ENCODE measurements at places on chromosomes 7 and 10.

DNA sequence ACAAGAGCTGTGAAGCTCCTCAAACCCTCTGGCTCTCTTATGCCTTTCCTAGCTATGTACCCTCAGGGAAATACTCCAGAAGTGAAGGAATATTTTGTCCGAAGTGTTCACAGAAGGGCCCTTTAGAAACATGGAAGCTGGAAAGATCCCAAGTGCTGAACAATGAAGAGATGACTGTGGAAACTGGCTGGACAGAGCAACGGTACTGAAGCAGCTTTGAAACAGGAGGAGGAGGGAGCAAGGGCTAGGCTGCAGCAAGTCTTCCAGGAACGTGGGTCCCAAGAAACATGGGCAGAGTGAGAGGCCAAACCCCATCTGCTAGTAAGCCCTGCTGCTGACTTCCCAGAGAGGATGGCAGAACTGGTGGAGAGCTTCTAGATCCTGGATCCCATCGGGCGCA is 3.0 kb upstream of the PSAP start:
- no peak for DNase-seq

- DNase-seq, result no peak
These were observed 35.5 kb downstream of the SVOPL start for GRCh38 chr7:138665669-138666140.

DNA sequence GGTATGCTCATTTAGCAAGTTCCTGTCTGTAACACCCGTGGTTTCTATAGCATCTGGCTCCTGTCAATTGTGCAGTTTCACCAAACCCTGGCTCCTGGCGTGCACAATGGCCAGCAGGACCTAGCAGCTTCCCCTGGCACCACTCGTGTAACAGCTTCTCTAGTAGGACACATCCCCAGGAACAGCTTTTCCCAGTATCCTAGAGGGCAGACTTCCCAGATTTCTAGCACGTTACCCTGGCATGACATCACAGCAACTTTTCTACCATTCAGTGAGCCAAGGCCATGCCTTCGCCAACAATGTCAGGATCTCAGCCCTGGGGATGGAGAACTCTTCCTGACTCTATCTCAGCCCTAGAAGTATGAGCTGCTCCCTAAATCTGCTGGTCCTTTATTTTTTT is 6.5 kb downstream of the YME1L1 start:
- DNase-seq, result no peak

DNA sequence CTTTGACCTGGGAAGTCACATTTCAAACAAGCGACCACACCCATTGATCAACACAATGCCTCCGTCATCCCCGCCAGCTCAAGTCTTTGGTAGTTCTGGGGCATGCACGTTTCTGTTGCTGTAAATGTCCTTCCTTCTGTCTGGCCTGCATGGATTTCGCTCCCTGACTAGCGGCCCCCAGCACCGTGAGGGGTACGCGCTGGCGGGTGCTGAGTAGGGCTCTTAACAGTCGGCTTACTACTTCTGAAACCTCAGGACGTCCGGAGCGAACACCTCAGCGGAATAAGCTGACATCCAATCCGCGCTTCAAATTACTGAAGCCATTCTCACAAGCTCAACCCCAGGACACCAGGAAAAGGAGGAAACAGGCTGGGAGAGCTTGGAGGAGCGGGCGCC is 505 bp downstream of the NUDCD3 start:
- DNase-seq, result peak; percentile 56

- DNase-seq, result no peak
These were observed 116.8 kb upstream of the WNT16 start for GRCh38 chr7:121212036-121212435.

- no peak for DNase-seq
These were observed 10.3 kb downstream of the SEC31B start for GRCh38 chr10:100509241-100509840.

- DNase-seq, result no peak
These were observed 8.0 kb downstream of the LRRN3 start for GRCh38 chr7:111098926-111099250.

DNA sequence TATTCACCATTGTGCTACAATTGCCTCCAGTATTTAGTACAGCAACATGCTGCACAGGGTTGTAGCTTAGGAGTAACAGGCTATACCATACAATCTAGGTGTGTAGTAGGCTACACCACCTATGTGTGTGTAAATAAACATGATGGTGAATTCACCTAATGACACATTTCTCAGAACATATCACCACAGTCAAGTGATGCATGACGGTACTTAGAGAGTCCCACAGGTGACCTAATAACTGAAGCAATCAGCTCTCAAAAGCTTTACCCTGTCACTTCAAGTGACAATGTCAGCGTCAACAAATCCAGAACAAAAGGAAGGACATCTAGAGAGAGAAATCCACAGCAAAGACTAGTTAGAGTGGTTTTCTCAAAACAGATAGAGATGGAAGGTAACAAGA is 38.8 kb downstream of the CCNJ start:
- DNase-seq, result no peak

- DNase-seq, result no peak
These were observed 80.9 kb downstream of the FRMPD2 start for GRCh38 chr10:48193556-48193955.

- DNase-seq, result no peak
These were observed 36.6 kb downstream of the TCF7L2 start for GRCh38 chr10:112986544-112987190.

- no peak for DNase-seq
These were observed 65.2 kb upstream of the TM9SF3 start for GRCh38 chr10:96651998-96652431.

DNA sequence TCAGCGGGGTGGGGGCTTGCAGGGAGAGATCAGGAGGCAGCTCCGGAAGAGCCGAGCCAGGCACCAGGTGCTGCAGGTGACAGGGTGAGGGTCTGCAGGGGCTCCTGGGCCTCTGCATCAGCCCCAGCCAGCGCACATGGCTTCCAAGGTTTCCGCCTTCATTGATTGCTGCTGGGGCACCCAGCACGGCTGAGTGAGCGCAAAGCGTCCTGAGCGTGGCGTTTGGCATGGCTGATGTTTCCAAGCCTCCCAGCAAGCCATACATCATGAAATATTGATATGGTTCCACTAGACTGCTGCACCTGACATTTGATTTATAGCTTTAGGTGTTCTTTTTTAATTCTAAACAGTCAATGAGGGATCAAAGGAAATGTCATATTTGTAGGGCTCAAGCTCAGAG is 259.0 kb downstream of the WDR37 start:
- no peak for DNase-seq

DNA sequence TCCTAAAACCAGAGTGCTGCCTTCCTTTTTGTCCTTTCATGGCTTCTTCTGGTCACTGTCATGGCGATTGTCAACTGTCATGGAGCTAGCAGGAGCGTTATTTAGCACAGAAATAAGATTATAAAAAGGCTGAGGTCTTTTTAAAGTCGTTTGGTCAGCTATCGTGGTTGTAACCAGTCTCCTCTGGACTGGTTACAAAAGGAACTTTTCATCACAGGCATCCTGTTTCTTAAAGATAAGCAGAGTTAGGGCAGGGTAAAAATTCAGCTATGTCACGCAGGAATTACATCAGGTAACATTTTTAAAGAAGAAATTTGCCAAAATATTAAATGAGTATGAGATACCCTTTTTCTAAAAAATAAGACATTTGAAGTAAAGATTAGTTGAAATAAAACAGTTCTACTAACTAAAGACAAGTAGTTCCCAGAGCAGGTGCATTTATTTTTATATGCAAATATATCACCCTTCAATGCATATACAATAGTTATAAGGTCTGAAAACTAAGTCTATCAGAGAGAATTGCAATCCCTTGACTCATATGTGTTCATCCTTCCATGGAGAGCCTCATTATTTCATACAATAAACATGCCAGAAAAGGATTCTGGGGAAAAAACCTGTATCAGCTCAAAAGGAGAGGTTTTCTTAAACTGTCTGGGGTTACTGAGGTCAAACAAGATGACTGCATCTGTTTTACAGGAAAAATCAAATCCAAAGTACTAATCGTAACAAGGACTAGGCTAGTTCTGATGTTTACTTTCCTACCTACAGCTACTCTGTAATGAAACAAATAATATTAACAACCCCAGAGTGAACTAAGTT is 20.9 kb downstream of the FAM24A start:
- no peak for DNase-seq

GRCh38 chr10:62443866-62444265 is 69.7 kb downstream of the ZNF365 start:
- no peak for DNase-seq

DNA sequence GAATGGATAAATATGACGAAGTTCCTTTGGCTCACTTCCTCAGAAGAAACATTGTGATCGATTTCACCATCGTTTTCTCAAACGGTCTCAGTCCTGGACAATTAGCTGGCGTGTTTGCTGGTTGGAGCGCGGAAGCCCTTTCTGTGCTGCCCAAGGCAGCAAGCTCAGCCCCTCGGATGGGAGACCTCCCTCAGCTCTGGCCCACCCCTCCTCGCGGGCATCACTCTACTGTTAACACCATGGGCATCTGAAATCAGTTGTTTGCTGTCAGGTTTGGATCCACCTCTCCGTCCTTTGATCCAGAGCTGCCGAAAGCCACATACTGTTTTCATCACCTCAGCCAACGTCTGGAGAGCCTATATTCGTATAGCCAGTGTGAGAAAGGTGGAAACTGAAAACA is 68.2 kb downstream of the C10orf143 start:
- DNase-seq, result no peak

GRCh38 chr10:112057072-112057471 is 126.5 kb downstream of the GPAM start:
- DNase-seq, result no peak

DNA sequence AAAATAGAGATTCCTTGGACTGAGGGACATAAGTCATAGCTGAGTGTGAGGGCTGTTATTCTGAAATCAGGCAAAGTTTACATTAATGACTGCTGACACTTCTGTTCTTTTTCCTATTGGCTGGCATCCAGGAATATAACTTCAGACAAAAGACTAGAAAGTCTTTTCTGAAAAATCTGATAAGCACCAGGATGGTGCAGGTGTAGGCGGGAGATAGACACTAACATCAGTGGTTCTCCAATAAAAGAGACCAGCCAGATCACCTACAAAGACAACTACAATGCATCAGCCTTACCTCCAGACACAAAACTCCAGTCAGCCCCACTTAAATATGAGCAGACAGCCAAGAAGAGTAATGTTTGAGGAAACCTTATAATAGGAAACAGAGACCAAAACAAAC is 168.3 kb upstream of the LRGUK start:
- no peak for DNase-seq

GRCh38 chr7:24075426-24075810 is 208.6 kb upstream of the NPY start:
- DNase-seq, result no peak

GRCh38 chr10:74137992-74138391 is 12.6 kb downstream of the AP3M1 start:
- no peak for DNase-seq

DNA sequence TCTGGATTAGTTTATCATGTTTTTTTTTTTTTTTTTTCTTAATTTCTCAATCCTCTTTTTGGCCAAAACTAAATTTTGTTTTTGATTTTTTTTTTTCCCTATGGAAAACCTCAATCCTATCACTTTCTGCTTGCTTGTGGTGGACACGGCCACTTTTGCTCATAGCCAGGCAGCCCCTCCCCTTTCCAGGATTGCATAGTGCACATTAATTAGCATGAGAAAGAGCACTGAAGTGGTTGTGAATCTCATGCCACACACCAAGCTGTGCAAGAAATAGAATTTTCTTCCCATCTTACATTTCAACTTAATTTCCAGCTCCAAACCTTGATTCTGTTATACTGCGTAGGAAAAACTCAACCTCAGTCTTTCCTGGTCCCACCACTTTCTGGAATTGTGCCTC is 34.6 kb downstream of the MGAM2 start:
- DNase-seq, result no peak

DNA sequence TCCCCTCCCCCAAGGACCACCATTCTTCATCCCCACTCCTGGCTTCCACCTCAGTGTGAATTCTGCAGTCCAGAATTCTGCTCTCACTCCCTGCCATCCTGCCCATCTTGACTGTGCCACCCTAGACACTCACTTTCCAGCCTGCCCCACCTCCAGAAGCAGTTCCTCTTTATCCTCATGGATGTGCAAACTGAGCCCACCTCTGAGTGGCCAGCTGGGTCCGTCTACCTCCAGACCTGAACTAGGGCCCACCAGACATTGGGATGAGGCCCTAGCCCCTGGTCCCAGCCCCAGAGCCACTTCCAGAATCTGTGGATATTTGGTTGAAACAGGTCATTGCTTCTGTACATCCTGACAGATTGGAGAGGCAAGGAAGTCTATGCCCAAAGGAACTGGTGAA is 58.5 kb downstream of the GRID1 start:
- no peak for DNase-seq

GRCh38 chr7:131540491-131541162 is 15.8 kb downstream of the PODXL start:
- no peak for DNase-seq

GRCh38 chr10:94545391-94546048 is at the start of gene HELLS:
Gene HELLS (plus strand): TSS chr10:94545788. CDS start chr10:94545922, 134 bp downstream.
- DNase-seq, result peak; percentile 69

DNA sequence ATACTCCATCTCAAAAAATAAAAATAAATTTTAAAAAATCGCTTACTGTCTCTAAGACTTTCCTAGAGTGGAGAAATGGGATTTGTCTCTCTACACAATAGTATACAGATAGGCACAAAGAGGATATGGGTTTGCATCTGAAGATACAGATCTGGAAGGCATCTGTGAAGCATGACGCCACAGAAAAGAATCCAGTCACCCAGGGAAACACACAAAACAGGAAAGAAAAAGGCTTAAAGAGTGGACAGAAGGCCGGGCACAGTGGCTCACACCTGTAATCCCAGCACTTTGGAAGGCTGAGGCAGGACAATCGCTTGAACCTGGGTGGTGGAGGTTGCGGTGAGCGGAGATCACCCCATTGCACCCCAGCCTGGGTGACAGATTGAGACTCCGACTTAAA is 61.3 kb downstream of the SKIDA1 start:
- no peak for DNase-seq

DNA sequence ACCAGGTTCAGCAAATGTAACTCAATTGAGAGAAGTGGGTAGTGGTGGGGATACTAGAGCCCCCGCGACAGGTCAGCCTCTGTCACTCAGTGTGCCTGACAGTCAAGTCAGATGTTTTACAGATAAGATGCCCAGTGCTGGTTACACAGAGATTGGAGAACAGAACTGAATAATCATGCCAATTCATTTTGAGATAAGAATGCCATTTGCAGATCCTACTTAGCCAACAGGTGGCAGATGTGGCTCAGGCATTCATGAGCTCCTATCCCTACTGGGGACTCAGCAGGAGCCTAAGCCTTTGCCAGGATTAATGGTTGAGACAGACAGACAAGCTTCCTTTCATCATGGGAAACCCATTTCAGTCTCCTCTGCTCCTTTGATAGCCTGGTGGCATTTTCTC is 137.8 kb downstream of the MAPK8 start:
- DNase-seq, result peak; percentile 32

Data from DMS 273 treated with DMSO at 0.1 percent for 48 hours (cell line).